Thoracic aorta (tissue), 2 donors: ENCODE measurements at places on chromosomes 16 and 17. TPM values are rescaled to one million over a fixed set of nuclear protein-coding genes. Genes with fewer than 3 reads are reported as not detected.

DNA sequence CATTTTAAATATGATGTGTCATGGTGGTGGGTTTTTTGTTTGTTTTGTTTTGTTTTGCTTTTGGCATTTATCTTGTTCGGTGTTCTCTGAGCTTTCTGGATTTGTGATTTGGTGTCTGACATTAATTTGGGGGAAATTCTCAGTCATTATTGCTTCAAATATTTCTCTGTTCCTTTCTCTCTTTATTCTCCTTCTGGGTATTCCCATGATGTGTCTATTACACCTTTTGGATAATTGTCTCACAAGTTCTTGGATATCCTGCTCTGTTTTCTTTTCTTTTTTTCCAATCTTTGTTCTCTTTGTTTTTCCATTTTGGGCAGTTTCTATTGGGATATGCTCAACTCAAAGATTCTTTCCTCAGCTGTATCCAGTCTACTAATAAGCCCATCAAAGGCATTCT, 88.5 kb downstream of the MARCHF10 start:
- DNase-seq: no peak
- H3K27ac ChIP-seq: no peak overlapping the region
- H3K4me3 ChIP-seq: no peak overlapping the region
- no peaks in the 10 kb centered on the region for H3K36me3 ChIP-seq

MILR1 gene
- total RNA-seq: 10.0 TPM

DNA sequence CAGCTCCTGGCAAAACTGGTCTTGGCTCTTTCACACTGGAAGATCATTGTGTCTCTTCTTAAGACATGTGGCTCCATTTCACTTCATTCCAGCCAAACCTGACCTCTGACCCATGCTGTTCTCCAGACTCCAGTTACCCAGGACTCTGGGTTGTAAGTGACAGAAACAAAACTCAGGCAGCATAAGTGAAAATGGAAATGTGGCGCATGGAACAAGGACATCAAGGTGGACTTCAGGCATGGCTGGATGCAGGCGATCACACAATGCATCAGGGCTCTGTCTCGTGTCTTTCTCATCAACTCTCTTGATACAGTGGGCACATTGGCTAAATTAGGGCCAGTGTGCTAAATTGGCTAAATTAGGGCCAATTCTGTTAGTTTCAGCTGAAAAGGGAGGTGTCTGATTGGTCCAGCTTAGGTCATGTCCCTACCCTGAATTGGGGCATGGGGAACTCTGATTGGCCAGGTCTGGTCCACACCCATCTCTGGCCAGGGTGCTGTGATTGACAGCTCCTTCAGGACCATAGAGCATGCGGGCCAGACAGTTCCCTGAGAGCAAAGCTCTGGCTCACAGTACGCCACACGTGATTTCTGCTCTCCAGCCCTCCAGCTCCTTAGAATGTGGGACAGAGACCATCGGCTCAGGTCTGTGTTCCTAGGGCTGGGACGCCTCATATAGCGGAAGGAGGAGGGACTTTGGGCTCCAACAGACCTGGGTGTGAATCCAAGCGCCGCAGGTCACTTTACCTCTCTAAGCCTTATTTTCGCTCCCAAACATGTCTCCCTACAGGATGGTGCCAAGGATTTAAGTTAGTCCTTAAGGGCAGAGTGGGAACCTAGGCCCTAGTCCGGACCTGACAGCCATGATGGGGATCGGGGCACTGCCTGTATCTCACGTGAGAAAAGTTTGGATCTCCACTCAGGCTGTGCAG, 17.5 kb downstream of the SOCS1 start:
- no peaks in the 10 kb centered on the region for H3K27me3 ChIP-seq
- H3K4me3 ChIP-seq: no peak overlapping the region
- H3K27ac ChIP-seq: no peak overlapping the region
- peaks cover 12% of the 10 kb centered on the region for H3K4me1 ChIP-seq

OTOA gene
- total RNA-seq: not detected

DNA sequence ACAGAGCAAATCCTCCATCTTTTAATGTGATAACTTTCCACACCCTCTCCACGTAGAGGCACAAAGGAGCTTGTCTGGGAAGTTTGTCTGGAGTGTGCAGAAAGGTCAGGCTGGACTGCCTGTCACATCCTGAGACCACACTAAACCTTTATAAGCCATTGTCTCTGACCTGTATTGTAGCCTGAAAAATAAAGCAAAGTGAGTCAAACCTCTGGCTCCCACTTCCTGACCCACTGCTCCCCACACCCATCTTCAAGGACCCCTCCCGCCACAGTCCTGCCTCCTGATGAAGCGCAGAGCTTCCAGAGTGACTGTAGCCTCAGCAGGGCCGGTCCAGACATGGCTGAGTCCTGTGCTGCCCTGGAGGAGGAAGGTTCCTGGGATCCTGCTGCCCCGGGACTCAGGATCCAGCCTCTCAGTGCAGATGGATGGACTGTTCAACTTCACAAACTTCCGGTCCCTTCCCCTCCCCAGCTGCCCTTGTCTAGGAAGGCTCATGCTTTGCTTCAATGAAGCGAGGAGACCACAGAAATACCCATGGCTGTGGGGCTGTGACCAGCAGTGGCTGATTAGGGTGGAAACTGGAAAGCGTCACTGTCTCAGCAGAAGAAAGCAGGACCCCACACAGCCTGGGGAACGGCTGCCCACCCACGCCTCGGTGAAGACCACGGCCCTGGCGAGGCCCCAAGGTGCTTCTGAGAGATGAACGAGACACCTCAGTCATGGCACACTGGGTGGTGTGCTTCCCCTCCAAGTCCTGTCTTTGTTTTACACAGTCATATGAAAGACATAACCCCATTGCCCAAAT, 30.9 kb upstream of the CLEC18B start:
- no peaks in the 10 kb centered on the region for H3K27me3 ChIP-seq
- H3K36me3 ChIP-seq: peaks cover 24% of the 10 kb centered on the region
- no peak overlapping the region for H3K27ac ChIP-seq
- H3K4me1 ChIP-seq: peaks cover 8% of the 10 kb centered on the region
- H3K4me3 ChIP-seq: no peak overlapping the region
- no peak for DNase-seq

- no peak overlapping the region for H3K27ac ChIP-seq
- no peaks in the 10 kb centered on the region for H3K27me3 ChIP-seq
- no peak for DNase-seq
- H3K4me1 ChIP-seq: peaks cover 7% of the 10 kb centered on the region
- no peak overlapping the region for H3K4me3 ChIP-seq
Observed at GRCh38 chr17:41416479-41416878, 7.9 kb downstream of the KRT37 start.

DNA sequence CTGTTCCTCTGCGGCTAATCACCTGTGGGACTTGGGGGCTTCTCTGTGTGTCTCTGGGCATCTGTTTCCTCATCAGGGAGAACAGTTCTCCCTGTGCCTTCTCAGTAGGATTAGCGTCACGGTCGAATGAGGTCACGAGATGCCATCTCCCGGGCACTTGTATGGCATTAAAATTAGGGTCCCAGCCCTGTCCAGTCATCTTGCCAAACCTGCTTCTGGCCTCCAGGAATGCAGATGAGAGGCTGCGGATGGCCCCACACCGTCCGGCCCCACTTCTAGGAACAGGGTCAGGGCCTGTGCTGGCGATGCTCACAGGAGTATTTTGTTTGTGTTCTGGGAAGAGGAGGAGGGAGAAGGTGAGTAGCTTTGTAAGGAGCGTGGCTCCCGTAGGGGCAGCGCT, 58.5 kb downstream of the OR1D5 start:
- DNase-seq: no peak
- H3K4me1 ChIP-seq: peaks cover 21% of the 10 kb centered on the region
- no peaks in the 10 kb centered on the region for H3K36me3 ChIP-seq
- peak overlapping the region; percentile 80 for H3K27ac ChIP-seq

ABCC6 gene
- 0.41 TPM for total RNA-seq

GRCh38 chr17:6592173-6592572, 35.8 kb upstream of the PITPNM3 start:
- H3K27ac ChIP-seq: no peak overlapping the region
- peaks cover 50% of the 10 kb centered on the region for H3K36me3 ChIP-seq
- no peak overlapping the region for H3K4me3 ChIP-seq
- H3K4me1 ChIP-seq: no peaks in the 10 kb centered on the region
- DNase-seq: no peak

- H3K36me3 ChIP-seq: no peaks in the 10 kb centered on the region
- peak overlapping the region; percentile 28 for H3K27ac ChIP-seq
- H3K4me3 ChIP-seq: no peak overlapping the region
- DNase-seq: peak; percentile 72
Observed at GRCh38 chr16:85390511-85391174, 222.5 kb upstream of the GSE1 start.

DNA sequence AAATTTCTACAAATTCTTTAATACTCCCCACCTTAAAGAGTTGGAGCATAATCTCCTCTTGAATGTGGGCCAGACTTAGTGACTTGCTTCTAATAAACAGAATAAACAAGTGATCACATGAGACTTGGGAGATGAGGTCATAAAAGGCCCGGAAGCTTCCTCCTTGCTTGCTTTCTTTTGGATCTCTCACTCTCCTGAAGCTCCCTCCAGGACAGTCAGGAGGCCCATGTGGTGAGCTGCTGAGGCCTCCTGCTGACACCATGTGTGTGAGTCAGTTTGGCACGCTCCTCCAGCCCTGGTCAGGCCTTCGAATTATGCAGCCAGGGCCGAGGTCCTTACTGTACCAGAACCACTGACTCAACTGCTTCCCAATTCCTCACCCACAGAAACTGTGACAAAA, 53.2 kb downstream of the NDEL1 start:
- H3K36me3 ChIP-seq: peaks cover 92% of the 10 kb centered on the region
- H3K27me3 ChIP-seq: no peaks in the 10 kb centered on the region
- H3K27ac ChIP-seq: peak overlapping the region; percentile 54
- no peak overlapping the region for H3K4me3 ChIP-seq
- peak; percentile 70 for DNase-seq

LDHD gene
- 14.1 TPM for total RNA-seq

GRCh38 chr17:14826358-14826757, 438.8 kb downstream of the PMP22 start:
- DNase-seq: no peak
- H3K4me3 ChIP-seq: no peak overlapping the region
- no peaks in the 10 kb centered on the region for H3K27me3 ChIP-seq
- H3K36me3 ChIP-seq: no peaks in the 10 kb centered on the region
- no peak overlapping the region for H3K27ac ChIP-seq

- no peaks in the 10 kb centered on the region for H3K4me1 ChIP-seq
- no peaks in the 10 kb centered on the region for H3K36me3 ChIP-seq
- no peak overlapping the region for H3K4me3 ChIP-seq
- H3K27ac ChIP-seq: no peak overlapping the region
Observed at GRCh38 chr17:50517011-50517410, 8.8 kb downstream of the MYCBPAP start.

DNA sequence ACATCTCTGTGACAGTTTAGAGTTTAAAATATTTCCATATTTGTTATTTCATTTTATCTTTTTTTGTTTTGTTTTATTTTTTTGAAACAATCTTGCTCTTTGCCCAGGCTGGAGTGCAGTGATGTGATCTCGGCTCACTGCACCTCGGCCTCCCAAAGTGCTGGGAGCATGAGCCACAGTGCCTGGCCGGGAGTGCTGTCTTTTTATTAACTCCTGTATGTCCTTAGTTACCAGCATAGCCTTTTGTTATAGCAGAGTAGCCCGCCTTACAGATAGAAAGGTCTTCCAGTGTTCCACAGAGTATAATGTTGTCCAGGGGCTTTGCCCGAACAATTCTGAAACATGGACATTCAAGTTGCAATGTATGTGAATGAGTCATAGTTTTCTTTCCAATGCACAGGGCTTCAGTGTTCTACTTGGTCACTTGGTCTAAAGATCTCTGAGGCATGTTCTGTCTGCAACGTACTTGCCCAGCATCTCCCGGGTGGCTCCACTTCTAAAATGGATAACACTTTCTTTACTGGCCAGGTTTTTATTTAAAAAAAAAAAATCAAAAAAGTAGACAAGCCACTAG, 125.6 kb downstream of the KCNJ18 start:
- H3K27me3 ChIP-seq: no peaks in the 10 kb centered on the region
- no peak for DNase-seq
- H3K4me3 ChIP-seq: no peak overlapping the region
- no peaks in the 10 kb centered on the region for H3K36me3 ChIP-seq

- H3K27ac ChIP-seq: peak overlapping the region; percentile 87
- no peaks in the 10 kb centered on the region for H3K36me3 ChIP-seq
- peak overlapping the region; percentile 93 for H3K4me3 ChIP-seq
- H3K27me3 ChIP-seq: no peaks in the 10 kb centered on the region
Observed at GRCh38 chr17:67377488-67378453, 690 bp downstream of the PITPNC1 start.

- H3K4me1 ChIP-seq: no peaks in the 10 kb centered on the region
- DNase-seq: no peak
- H3K4me3 ChIP-seq: no peak overlapping the region
- H3K27ac ChIP-seq: no peak overlapping the region
- peaks cover 8% of the 10 kb centered on the region for H3K36me3 ChIP-seq
- no peaks in the 10 kb centered on the region for H3K27me3 ChIP-seq
Observed at GRCh38 chr16:90001761-90002503, 17.3 kb downstream of the DBNDD1 start.

- no peaks in the 10 kb centered on the region for H3K27me3 ChIP-seq
- H3K4me1 ChIP-seq: peaks cover 59% of the 10 kb centered on the region
- no peak overlapping the region for H3K27ac ChIP-seq
- H3K36me3 ChIP-seq: peaks cover 7% of the 10 kb centered on the region
- DNase-seq: no peak
Observed at GRCh38 chr17:21202512-21202911, 11.4 kb downstream of the TMEM11 start.

GRCh38 chr17:50767030-50767429, 288 bp downstream of the ANKRD40CL start:
- DNase-seq: no peak
- H3K27me3 ChIP-seq: no peaks in the 10 kb centered on the region
- H3K4me3 ChIP-seq: no peak overlapping the region
- H3K27ac ChIP-seq: no peak overlapping the region

DNA sequence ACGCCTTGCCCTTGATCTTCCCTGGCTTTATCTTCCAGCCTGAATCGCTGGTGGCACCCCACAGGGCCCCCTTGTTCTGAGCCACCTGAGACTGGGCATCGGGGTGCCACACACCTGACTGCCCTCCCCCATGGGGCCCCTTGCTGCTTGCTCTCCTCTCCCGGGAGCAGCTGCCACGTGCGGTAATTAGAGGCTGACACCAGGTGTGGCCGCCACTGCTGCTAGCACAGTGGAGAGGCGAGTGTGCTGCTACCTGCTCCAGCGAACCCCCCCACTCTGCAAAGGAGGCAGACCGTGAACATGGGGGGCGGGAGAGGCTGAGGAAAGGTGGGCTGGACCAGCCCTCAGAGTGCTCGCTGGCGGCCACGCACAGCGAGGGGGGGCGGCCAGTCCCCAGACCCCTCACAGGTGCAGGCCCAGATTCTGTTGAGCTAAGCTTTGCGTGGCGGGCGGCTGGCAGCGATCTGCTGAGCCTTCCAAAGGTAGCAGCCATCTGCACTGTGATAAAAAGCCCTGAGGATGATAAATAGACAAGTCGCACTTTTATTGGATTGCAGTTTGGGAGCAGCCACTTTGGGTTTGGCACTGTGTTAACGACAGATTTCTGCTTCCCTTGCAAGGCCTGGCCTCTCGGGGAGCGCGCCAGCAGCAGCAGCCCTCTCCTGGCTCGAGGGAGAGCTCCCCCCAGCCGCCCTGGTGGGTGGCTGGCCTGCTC, 167.9 kb upstream of the GSE1 start:
- H3K27ac ChIP-seq: no peak overlapping the region
- no peak for DNase-seq
- H3K27me3 ChIP-seq: no peaks in the 10 kb centered on the region
- H3K4me1 ChIP-seq: no peaks in the 10 kb centered on the region
- no peak overlapping the region for H3K4me3 ChIP-seq
